Lung (tissue), 17 donors: ENCODE measurements at places on chromosomes 11 and 22. TPM values are rescaled to one million over a fixed set of nuclear protein-coding genes. Genes with fewer than 3 reads are reported as not detected.

SNX32 gene
- total RNA-seq = 0.77 TPM

TPST2 gene
- total RNA-seq = 72.3 TPM

HBB gene
- total RNA-seq = 848 TPM

PRAME gene
- total RNA-seq = 1.5 TPM

CARNS1 gene
- total RNA-seq = 1.7 TPM

KRTAP5-7 gene
- 0.28 TPM for total RNA-seq

SLC5A12 gene
- total RNA-seq = 0.06 TPM

MEN1 gene
- total RNA-seq = 18.8 TPM

NLRP10 gene
- not detected for total RNA-seq

MS4A4A gene
- 50.0 TPM for total RNA-seq

GSTT2B gene
- 2.0 TPM for total RNA-seq
